Mesothelial cell of epicardium (in vitro differentiated cells): ENCODE measurements at places on chromosomes 7 and 10.

- no peak for DNase-seq
These were observed 25.0 kb downstream of the LDB3 start for GRCh38 chr10:86693275-86693674.

DNA sequence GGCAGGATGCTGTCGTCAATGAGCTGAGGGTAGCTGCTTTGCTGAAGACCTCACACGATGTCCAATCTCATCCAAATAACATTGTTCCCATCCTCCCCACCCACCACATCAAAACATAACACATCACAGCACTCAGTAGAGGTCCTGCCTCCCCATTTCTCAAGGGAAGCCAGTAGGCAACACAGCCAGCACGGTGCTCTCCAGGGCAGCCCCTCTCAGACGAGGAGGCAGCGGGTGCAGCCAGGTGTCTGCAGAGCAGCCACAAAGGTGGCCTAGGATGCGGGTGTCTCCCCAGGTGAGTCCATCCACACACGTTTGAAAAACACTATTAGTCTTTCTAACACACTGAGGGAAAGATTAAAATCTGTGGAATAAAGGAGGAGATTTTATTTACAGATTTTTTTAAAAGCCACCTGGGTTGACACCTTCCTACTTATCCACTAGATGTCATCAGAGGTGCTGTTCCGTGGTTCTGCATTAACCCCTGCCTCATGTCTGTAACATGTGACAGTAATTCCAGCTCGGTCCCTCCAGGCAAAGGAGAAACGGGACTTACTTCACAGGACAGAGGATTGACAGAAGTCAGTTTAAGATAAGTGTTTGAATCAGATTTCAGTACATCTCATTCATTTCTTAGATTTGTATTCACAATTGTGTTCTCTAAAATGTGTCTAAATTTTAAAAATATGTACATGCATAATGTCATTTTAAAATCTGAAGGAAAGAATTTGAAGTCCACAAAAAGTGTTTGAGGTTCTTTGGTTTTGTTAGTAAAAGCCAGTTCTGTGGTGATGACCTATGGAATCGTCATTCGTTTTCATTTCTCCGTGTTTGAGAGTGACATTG lies 68.0 kb downstream of the LANCL2 start:
- DNase-seq, result no peak

DNA sequence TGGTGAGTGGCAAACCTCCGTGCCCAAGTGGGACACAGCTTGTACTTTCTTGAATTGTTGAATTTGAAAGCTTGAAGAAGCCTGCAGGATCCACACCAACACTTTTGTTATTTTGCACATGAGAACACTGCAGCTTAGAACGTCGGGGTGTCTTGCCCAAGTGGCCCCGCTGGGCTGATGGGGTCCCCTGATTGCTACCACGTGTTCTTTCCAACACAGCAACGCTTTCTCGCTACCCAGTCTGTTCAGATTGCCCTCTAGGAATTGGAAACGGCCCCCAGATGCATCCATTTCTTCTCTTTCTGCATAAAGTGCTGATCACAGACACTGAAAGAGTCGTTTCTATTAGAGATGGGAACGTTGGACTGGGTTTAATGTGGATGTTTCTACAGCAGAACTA lies 268.5 kb downstream of the ADARB2 start:
- no peak for DNase-seq

DNA sequence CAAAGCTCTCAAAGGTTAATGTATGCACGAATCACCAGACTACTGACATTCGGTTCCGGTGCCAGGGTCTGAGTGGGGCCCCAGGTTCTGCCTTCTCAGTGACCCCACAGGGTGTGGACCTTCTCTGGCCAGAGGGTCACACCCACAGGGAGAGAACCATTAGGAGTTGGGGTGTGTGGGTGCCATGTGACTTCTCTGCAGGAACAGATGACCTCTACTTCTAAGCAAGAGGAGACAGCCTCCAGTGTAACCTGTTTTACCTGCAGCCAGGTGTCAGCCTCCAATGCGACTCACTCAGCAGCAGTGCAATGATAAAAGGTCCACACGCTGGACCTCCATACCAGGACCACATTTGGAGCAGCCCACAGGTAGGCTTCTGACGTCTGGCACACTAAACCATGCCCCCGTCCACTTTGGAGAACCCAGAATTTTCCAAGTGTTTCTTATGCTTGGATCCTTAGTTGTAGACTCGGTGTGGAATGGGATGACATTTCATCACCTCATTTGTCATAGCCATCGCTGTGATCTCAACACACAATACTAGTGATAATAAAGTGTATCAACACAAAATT lies 16.2 kb upstream of the INSIG1 start:
- no peak for DNase-seq

- no peak for DNase-seq
These were observed 2.3 kb downstream of the HTRA1 start for GRCh38 chr10:122463466-122464249.

DNA sequence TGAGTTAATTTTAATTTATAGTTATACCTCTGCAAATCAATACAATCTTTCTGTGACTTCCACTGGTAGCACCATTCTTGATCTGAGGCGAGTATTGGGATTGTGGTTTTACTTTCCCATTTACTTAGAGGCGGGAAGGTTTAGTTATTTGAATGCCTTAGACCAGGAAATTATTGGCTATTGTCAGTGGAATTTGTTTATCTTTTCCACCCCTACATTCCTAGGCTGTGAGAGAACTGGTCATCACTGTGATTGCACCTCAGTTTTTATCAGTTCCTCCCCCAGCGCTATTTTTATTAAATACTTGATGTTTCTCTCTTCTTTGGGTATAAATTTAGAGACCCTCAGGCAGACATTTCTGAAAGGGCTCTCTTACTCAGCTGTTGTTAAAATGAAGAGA lies 29.9 kb downstream of the CDK14 start:
- no peak for DNase-seq

DNA sequence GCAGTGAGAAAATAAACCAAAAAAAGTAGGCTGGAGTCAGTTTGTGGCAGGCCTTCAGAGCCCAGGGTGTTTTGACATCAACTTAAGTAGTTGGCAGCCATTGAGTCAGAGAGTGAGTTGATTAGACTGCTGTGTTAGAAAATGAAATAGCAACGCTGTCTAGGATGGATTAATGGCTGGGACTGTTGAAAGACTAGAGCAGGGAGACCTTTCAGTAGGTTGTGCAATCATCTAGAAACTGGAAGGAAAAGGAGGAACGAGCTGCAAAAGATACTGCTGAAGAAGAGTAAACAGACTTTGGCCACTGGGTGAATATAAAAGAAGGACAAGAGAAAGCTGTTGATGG lies 28.6 kb upstream of the TRIL start:
- no peak for DNase-seq
